D721Med (cell line): ENCODE measurements at places on chromosomes 3 and 15.

DNA sequence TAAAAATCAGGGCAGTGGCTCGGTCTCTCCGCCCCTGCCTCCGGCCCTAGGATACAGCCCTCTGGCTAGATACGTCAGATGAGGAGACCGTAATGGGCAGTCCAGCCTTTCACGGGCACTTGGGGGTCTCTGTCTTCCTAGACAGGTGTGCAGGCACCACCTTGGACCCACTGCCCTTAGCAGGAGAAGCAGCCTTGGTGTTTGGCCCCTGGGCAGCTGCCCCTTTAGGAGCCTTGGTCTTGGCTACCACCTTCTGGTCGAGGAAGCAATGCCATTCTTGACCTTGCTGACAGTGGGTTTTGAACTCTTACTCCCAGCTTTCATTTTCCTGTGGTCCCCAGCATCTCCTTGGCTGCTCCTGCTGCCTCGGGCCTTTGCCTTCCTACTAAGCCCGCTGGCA lies 149.7 kb upstream of the FRMD4B start:
- no peak for DNase-seq

DNA sequence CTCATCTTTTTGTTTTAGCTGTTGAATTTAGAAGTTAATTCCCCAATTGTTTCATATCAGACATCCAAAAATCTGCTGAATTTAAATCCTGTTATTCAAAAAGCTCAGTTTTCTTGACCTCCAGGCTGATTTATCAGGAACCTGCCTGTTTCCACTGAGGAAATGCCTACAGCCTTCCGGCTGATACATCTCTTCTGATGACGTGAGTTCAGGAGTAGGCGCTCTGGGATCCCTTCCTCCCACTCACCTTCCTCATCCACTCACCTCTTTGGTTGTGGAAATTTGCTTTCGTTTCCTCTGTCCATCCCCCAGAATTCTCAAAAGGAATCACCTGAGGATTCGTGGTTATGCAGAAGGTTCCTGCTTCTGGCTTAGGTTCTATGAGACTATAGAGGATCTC lies 55.4 kb upstream of the ALDH1A3 start:
- no peak for DNase-seq

DNA sequence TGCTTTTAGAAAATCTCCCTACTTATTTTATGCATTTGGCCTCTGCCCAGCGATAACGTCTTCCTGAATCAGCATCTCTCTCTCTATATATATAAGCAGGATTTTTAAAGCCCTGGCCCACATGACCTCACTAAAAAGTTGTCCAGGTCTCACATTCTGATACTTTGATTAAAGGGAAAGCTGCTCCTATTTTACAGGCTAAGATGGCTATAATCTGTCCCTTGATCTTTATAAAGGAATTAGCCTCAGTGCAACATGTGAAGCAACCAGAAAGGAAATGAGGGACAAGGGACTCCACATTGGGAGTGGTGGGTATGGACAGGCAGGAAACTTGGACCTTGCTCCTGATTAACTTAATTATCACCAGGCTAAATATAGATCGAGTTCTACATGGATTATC lies 25.6 kb upstream of the MUC13 start:
- DNase-seq: no peak

- no peak for DNase-seq
Measured at GRCh38 chr3:128226795-128227395, 73.6 kb downstream of the EEFSEC start.

- no peak for DNase-seq
Measured at GRCh38 chr3:121730940-121731687, 18.4 kb downstream of the GOLGB1 start.

GRCh38 chr3:164209363-164209762 lies 868.9 kb downstream of the SI start:
- DNase-seq: no peak
